ENCODE measurements at places on chromosomes 1 and 21.
A peak's percentile ranks its signal among the peaks of the same experiment; 100 is the strongest.

GRCh38 chr1:192158181-192158580 lies at the start of gene RGS18:
TSS of gene RGS18 (plus strand) at chr1:192158462. CDS start at chr1:192158638, 176 bp downstream.
- DNase-seq, result peak; percentile 46

DNA sequence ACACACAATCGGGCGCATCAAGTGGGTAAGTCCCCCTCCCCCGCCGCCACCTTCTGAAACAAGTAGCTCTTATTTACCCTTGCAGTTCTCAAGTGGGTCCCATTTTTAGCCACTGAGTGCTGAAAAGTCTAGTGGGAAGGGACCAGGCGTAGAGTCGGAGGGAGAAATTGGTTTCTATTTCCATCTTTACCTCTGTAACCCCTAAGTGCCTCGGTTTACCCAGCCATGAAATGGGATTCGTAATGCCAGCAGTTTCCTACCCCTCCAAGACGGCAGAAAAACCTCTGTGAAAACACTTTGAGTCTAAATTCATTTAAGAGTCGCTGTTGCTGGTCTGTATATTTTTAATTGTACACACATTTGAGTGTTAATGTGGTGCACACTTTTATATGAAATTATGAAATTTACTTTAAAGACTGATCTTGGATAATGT lies 928 bp downstream of the TLCD4 start:
- DNase-seq, result no peak

- DNase-seq, result peak; percentile 31
Measured at GRCh38 chr1:91891969-91892368, 6.0 kb upstream of the TGFBR3 start.

- DNase-seq, result no peak
Measured at GRCh38 chr1:37862330-37862729, 2.9 kb upstream of the MTF1 start.

GRCh38 chr1:232170909-232171308 lies 459.0 kb downstream of the SIPA1L2 start:
- no peak for DNase-seq

DNA sequence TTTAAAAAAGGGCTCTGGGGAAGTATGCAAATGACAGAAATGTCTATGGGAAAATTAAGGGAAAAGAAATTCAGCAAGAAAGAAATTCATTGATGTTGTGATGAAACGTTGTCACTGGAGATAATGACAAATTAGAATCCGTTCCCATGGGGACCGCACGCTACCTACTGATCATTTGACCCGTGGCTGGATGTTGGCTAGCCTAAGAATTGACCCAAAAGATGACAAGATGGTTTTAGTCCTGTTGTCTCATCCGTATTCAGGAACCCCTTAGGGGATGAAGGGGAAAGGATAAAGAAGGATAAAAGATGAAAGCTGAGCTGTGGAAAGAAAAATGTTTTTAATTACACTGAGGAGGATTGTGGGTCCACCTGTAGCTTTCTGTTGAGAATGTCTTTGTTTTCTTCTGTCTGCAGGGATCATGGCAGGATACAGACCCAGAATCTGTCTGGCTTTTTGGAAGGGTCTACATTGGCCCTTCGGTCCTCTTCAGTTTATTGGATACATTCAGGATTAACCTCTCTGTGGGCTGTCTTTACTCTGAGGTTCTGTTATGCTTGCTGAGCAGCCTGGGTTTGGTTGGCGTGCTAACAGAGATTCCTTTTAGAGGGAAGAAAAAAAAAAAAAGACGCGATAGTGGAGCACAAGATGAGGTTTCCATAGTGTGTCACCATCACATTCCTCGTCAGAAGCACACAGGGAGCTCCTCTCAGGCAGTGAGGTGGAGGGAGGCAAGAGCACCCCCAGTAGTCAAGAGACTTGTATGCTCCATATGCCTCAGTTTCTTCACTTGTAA lies 106.2 kb downstream of the CACHD1 start:
- DNase-seq, result no peak

DNA sequence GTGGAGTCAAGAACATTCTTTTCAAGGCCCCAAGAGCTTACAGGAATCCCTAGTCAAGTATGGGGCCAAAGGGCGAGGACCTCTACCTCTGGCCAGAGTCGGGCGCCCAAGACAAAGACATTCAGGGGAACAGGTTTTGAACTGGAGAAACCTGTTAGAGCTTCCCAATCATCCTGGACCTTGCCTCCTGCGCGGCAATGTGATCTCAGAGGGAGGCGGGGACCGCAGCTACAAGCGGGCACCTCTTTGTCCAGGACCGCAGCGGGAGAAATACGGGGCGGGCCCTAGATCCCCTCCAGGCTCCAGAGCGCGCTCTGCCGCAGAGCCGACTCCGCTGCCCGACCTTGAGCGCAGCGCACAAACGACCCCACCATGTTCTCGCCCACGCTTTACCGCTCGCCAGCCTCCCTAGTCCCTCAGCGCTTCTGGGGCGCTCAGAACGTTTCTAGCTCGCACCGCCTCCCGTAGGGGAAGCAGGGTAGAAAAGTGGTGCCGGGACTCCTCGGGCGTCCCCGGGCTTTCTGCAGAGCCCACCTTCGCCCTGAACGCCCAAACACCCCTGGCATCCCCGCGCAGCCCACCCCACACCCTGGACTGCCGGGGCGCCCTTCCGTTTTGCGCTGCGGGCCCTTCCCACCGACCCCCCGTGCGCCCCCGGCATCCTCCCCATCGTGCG lies 28.1 kb downstream of the RABIF start:
- peak; percentile 19 for DNase-seq

DNA sequence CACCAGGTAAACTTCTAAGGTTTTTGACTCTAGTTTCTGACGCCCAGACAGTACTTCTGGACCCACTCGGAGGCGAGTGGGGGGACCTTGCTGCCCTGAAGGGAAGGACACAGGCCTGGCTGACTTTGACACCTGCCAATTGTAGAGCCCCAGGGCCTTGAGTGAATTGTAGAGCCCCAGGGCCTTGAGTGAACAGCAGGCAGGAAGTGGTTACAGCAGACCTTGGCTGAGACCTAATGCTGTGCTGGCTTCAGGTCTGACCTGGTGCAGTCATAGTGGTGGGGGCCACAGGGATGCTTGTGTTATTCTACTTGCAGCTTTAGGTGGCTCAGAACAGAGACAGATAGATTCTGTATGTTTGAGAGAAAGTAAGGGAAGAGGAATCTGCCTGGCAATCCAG lies 344.3 kb downstream of the DUSP10 start:
- DNase-seq, result no peak

DNA sequence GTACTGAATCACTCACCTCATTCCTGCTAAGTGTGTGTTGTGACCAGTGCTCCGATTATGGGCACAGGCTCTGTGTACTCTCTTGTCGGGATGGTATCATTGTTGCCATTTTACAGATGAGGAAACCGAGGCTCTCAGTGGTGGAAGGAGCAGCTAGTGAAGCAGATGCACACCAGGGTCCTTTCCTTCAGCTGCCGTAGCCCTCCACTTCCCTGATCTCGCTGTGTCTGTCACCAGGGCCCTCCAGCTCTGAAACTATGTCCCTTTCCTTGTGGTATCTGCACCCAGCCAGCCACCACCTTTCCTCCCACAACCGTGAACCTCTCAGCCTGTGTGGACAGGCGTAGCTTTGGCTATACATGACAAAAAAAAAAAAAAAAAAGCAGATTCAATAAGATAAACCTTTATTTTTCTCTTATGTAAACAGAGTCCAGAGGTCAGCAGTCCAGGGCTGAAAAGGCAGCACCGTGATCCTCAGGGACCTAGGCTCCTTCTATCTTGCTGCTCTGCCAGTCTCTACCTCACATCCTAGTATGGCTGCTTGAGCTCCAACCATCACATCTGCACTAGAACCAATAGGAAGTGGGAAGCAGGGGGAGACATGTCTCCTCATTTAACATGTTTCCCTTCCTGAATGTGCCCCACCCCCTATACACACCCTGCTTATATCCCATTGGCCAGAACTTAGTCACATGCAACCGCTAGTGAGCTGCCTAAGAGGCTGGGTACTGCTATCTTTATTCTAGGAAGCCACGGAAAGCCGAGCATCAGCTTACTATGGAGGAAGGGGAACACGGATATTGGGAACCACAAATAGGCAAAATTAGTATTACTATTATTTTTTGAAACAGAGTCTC lies 44.3 kb downstream of the TMEM51 start:
- DNase-seq, result no peak

- DNase-seq, result peak; percentile 94
Measured at GRCh38 chr1:32702599-32703478, at the start of gene SYNC. TSS of gene SYNC (minus strand) at chr1:32702770. CDS start at chr1:32702660, 110 bp downstream.

DNA sequence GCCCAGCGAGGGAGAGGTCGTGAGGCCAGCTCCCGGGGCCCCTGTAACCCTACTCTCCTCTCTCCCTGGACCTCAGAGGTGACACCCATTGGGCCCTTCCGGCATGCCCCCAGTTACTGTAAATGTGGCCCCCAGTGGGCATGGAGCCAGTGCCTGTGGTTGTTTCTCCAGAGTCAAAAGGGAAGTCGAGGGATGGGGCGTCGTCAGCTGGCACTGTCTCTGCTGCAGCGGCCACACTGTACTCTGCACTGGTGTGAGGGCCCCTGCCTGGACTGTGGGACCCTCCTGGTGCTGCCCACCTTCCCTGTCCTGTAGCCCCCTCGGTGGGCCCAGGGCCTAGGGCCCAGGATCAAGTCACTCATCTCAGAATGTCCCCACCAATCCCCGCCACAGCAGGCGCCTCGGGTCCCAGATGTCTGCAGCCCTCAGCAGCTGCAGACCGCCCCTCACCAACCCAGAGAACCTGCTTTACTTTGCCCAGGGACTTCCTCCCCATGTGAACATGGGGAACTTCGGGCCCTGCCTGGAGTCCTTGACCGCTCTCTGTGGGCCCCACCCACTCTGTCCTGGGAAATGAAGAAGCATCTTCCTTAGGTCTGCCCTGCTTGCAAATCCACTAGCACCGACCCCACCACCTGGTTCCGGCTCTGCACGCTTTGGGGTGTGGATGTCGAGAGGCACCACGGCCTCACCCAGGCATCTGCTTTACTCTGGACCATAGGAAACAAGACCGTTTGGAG lies 23.7 kb upstream of the TNFRSF1B start:
- no peak for DNase-seq

GRCh38 chr1:229841230-229841629 lies 215.2 kb downstream of the URB2 start:
- DNase-seq, result no peak

- no peak for DNase-seq
Measured at GRCh38 chr1:2588661-2589430, 2.3 kb downstream of the PRXL2B start.

DNA sequence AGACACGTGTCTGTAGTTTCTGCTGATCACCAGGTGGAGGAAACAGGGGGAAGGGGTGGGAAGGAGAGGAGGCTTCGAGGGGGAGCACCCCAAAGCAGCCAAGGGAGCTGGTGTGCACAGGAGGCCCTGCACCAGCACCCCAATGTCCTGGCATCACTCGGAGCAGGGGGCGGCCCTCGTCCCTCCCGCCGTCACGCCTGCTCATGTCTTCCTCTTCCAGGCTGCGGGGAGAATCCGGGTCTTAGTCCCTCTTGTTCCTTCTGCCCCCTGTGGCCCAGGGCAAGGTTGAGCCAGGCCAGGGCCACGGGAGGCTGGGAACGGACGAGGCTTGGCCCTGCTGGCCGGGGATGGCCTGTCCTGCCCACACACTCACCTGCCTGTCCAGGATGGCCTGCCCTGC lies 21.4 kb upstream of the ARHGEF16 start:
- no peak for DNase-seq

DNA sequence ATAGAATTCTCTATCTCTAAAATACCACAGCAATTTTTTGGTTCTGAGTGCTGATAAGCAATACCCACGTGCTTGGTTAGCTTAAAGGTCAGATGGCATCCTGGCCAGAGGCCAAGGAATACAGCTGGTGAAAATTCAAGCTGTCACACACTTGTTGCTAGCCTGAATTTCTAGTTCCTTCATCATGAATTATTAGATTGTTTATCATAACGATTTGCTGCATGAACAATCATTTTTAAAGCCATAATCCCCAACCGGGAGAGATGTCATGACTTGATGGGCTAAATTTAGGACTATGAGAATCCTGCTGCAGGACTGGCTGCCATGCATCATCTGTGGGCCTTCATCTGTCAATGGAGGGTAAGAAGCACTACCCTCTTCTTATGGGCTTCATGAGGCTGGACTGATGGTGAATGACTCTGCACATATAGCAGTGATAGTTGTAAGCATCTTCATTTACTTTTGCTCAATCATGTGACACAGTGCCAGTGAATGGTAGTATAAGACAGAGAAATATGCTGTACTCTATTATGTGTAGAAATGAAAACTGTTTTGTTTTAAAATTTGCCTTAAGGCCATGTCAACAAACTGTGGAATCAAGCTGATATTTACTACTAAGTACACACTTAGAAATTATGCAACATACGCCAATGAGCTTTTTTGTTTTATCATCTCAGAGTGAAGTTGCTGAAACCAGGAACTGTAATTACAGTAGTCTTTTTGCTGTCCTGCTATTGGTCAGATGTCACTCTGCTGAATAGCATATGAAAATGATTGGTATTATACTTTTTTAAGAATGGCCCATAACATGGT lies 80.5 kb upstream of the RALGPS2 start:
- no peak for DNase-seq

DNA sequence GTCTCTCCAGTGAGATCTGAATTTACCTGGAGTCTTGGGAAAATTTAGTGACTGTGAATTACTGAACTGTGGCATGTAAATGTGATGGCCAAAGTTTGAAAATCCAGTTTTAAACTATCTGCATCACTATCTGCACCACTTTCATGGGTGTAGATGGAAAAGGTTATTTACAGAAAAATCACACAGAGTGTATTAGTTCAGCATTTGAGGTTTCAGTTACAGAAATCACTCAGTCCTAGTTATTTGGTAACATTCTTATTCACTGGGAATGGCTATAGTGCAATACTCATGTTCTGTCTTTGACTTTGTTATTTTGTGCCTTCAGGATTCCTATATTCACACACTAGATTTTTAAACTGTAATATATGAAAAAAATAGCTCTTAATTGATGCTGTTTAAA lies 60.6 kb upstream of the IFI44L start:
- DNase-seq, result no peak

GRCh38 chr1:3471356-3472087 lies 17.1 kb downstream of the ARHGEF16 start:
- peak; percentile 73 for DNase-seq

DNA sequence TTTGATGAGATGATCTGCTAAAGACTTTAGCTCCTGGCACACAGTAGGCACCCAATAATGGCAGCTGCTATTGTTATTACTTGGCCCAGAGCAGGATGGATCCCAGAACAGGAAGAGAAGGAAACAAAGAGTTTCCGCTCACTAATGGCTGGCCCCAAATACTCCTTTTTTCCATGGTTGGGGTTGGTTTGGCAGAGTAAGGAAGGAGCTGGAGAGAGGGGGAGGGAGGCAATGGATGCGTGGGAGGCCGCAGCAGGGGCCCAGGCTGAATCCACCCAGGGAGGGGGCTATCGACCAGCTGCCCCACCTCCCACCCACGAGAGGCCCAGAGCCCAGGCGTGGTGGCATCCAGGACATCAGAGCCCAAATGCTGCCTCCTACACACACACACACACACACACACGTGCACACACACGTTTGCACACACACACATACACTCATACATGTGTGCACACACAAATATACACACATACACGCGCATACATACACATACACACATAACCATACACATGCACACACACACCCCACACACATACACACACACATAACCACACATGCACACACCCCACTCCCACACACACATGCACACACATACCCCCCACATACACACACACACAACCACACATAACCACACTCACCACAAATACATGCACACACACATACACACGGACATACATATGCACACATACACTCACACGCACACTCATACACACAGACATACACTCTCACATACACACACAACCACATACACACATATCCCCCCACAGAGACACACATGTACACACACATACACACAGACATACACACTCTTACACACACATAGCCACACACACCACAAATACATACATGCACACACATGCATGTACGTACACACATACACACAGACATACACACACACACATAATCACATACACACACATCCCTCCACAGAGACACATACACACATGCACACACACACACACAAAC lies 25.2 kb downstream of the C1QB start:
- DNase-seq, result no peak
